Activated naive CD4-positive, alpha-beta T cell treated with anti-CD3 and anti-CD28 coated beads for 36 hours (primary cell): ENCODE measurements at places on chromosomes 4 and X. TPM values are rescaled to one million over a fixed set of nuclear protein-coding genes. Genes with fewer than 3 reads are reported as not detected.
A peak's percentile ranks its signal among the peaks of the same experiment; 100 is the strongest.

DNA sequence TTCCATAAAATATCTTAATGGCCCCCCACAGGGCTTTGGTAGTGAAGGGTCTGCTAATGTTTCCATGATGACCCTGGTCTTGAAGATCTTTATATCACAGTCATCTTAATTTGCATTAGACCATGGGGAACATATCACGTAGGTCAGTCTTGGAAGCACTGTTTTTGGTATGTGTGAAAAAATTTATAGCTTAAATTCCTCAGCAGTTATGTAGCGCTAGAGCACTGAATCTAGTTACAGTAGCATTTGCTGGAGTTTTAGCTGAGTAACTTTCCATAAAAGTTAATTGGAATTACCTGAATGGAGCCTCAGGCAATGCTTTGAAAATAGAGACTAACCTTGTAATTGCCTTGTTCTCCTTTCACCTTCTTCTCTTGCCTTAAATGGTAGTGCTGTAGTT lies 648.8 kb downstream of the IQCM start:
- peaks cover 2% of the 10 kb centered on the region for H3K27me3 ChIP-seq
- no peak overlapping the region for H3K4me3 ChIP-seq
- H3K4me1 ChIP-seq = no peaks in the 10 kb centered on the region
- DNase-seq = no peak
- no peaks in the 10 kb centered on the region for H3K36me3 ChIP-seq
- H3K27ac ChIP-seq = no peak overlapping the region

The PGAM4 gene
- total RNA-seq = 0.86 TPM

DNA sequence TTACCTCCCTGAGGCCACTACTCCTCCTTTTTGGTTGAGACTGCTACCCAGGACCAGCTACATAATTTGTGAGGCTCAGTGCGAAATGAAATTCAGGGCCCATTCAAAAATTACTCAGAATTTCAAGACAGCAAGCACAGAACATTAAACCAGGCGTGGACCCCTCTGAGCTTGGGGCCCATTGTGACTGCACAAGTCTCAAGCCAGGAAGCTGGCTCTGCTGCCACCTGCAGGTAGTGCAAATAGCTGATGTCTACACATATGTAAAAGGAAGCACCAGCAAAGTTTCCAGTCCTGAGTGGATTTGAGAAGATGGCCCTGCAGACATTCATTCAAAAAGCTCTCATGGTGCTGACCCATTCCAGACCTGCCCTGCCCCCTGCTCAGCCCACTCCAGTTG lies 213.4 kb upstream of the LNX1 start:
- DNase-seq = peak; percentile 45
- H3K27ac ChIP-seq = no peak overlapping the region
- H3K27me3 ChIP-seq = peaks cover 2% of the 10 kb centered on the region
- H3K4me1 ChIP-seq = no peaks in the 10 kb centered on the region

The IBSP gene
- total RNA-seq = not detected

- peaks cover 13% of the 10 kb centered on the region for H3K36me3 ChIP-seq
- H3K27me3 ChIP-seq = no peaks in the 10 kb centered on the region
- no peak overlapping the region for H3K27ac ChIP-seq
- no peak overlapping the region for H3K4me3 ChIP-seq
Measured at GRCh38 chrX:118545510-118545909, 49.9 kb downstream of the DOCK11 start.

The BANK1 gene
- 0.17 TPM for total RNA-seq

GRCh38 chr4:67104145-67104544 lies 441.2 kb downstream of the CENPC start:
- DNase-seq = no peak
- H3K27me3 ChIP-seq = peaks cover 3% of the 10 kb centered on the region
- no peak overlapping the region for H3K27ac ChIP-seq
- no peaks in the 10 kb centered on the region for H3K36me3 ChIP-seq
- H3K4me3 ChIP-seq = no peak overlapping the region

GRCh38 chr4:73865431-73866096 lies 3.6 kb upstream of the CXCL1 start:
- DNase-seq = no peak
- H3K27me3 ChIP-seq = peaks cover 22% of the 10 kb centered on the region
- H3K36me3 ChIP-seq = no peaks in the 10 kb centered on the region
- no peak overlapping the region for H3K4me3 ChIP-seq
- H3K27ac ChIP-seq = no peak overlapping the region

DNA sequence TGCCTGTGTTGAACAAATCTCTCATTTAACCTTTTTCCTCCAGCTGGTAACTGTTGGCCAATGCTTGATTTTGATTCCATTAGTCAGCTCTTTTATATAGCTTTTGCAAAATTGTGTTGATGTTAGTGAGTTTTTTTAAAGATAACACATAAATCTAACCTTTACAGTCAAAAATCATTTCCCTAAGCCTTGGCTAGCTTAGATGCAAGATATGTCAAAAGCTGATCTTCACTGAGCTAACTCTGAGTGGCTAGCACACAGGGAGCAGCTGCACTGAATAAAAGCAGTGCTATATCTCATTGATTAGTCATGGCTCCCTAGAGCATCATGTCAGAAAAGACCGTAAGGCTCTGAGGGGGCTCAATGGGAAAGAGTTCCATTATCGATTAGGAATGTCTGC lies 78.7 kb downstream of the PPARGC1A start:
- H3K27me3 ChIP-seq = no peaks in the 10 kb centered on the region
- DNase-seq = no peak
- no peak overlapping the region for H3K27ac ChIP-seq
- no peak overlapping the region for H3K4me3 ChIP-seq
- H3K4me1 ChIP-seq = no peaks in the 10 kb centered on the region
- no peaks in the 10 kb centered on the region for H3K36me3 ChIP-seq

GRCh38 chr4:123898946-123899666 lies 502.5 kb downstream of the SPRY1 start:
- no peak for DNase-seq
- H3K27me3 ChIP-seq = no peaks in the 10 kb centered on the region
- H3K4me3 ChIP-seq = no peak overlapping the region
- H3K27ac ChIP-seq = no peak overlapping the region
- H3K4me1 ChIP-seq = no peaks in the 10 kb centered on the region

- H3K4me3 ChIP-seq = no peak overlapping the region
- H3K36me3 ChIP-seq = no peaks in the 10 kb centered on the region
- DNase-seq = no peak
- H3K27ac ChIP-seq = no peak overlapping the region
Measured at GRCh38 chr4:151537687-151538086, 128.7 kb downstream of the FHIP1A start.

The SOX3 gene
- total RNA-seq = not detected

DNA sequence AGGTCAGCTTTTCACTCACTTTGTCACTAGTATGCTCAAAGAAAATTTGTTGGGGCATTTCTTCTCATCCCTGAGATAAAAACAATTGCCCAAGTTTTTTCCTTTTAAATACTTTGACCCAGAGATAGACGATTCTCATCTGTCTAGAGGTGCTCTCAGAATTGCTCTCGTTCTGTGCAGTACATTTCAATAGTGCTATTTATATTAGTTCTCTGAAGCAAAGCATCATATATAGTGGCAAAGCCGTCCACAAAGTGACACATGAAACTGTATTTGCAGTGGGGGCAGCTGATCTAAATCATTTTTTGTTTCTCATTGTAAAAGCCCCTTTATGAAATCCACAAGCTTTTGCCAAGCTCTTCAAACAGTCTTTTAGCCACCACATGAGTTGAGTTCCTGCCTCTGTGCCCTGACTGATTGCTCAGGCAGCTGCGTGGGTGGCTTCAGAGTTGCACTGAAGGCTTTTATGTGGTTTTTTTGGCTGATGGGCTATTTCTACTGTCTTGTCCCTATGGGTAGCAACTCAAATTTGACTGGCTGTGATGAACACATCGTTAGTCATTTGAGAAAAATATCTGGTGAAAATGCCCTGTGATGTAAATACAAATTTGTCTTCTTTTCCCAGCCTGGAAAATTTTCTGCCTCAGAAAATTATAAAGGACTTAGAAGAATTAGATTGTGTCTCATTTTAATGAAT lies 119.1 kb upstream of the OTUD4 start:
- peak; percentile 88 for DNase-seq
- no peak overlapping the region for H3K4me3 ChIP-seq
- H3K27me3 ChIP-seq = peaks cover 9% of the 10 kb centered on the region
- peaks cover 23% of the 10 kb centered on the region for H3K4me1 ChIP-seq

The ATP1B4 gene
- not detected for total RNA-seq

DNA sequence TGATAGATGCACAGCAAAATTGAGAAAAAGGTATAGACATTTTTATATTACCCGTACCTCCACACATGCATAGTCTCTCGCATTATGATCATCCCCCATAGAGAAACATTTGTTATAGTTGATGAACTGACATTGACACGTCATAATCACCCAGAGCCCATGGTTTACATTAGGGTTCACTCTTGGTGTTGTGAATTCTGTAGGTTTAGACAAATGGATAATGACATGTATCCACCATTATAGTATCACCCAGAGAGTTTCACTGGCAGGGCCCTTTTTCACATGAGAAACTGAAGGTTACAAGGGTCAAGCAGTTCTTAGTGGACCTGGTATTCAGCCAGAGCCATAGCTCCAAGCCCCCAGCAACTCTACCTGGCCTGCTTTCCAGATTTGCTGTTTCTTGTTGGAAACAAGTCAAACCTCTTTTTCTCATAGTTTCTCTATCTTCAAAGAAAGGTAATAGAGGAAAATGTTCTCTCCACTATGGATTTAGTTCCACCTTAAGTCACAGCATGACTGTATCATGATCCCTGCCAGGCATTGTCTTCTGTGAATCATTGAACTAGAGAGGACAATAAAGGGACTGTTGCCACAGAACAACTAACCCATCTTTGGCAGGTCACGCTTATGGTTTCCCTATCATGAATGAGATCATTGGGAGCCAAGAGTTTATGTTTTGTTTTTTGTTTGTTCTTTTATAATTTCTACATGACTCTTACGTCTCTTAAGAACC lies 64.0 kb downstream of the HHIP start:
- no peaks in the 10 kb centered on the region for H3K36me3 ChIP-seq
- H3K27me3 ChIP-seq = no peaks in the 10 kb centered on the region
- H3K4me3 ChIP-seq = no peak overlapping the region
- H3K27ac ChIP-seq = no peak overlapping the region

The PNMA5 gene
- not detected for total RNA-seq

- H3K4me3 ChIP-seq = no peak overlapping the region
- DNase-seq = no peak
- no peak overlapping the region for H3K27ac ChIP-seq
- H3K4me1 ChIP-seq = no peaks in the 10 kb centered on the region
- no peaks in the 10 kb centered on the region for H3K36me3 ChIP-seq
- no peaks in the 10 kb centered on the region for H3K27me3 ChIP-seq
Measured at GRCh38 chr4:171622729-171623128, 190.5 kb upstream of the GALNTL6 start.

GRCh38 chr4:173280998-173281397 lies 53.2 kb downstream of the HMGB2 start:
- no peak overlapping the region for H3K27ac ChIP-seq
- H3K36me3 ChIP-seq = peaks cover 24% of the 10 kb centered on the region
- no peaks in the 10 kb centered on the region for H3K4me1 ChIP-seq
- H3K4me3 ChIP-seq = no peak overlapping the region
- DNase-seq = no peak

GRCh38 chr4:53101191-53101581 lies 239.1 kb downstream of the RASL11B start:
- H3K27ac ChIP-seq = peak overlapping the region; percentile 55
- no peak overlapping the region for H3K4me3 ChIP-seq
- H3K4me1 ChIP-seq = peaks cover 13% of the 10 kb centered on the region
- no peaks in the 10 kb centered on the region for H3K27me3 ChIP-seq
- peaks cover 44% of the 10 kb centered on the region for H3K36me3 ChIP-seq

DNA sequence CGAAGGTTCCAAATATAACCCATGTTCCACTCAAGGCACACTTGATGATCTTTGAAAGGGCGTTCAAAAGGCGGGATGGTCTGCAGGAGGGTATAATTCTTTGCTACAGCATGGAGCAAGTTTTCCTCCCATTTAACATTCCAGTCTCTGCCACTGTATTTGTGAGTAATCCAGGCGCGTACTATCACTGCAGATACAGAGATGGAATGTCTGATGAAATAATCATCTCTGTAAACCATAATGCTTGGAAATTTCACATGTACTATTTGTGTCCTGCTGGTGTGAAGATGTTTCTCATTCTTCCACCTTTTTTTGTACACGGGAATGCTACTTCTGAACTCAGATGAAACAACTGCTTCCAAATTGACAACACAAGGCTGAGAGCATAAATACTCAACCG lies 15.5 kb downstream of the SEL1L3 start:
- no peaks in the 10 kb centered on the region for H3K27me3 ChIP-seq
- H3K27ac ChIP-seq = no peak overlapping the region
- H3K36me3 ChIP-seq = peaks cover 14% of the 10 kb centered on the region
- H3K4me3 ChIP-seq = no peak overlapping the region

The PABPC4L gene
- total RNA-seq = not detected

- DNase-seq = peak; percentile 91
- H3K27ac ChIP-seq = peak overlapping the region; percentile 60
- H3K4me1 ChIP-seq = peaks cover 18% of the 10 kb centered on the region
- peak overlapping the region; percentile 52 for H3K4me3 ChIP-seq
Measured at GRCh38 chr4:139266583-139267257, 13.3 kb downstream of the MGARP start.

The LRAT gene
- not detected for total RNA-seq

The ZFP92 gene
- 0.59 TPM for total RNA-seq

The GAGE12H gene
- not detected for total RNA-seq

- H3K27ac ChIP-seq = no peak overlapping the region
- no peaks in the 10 kb centered on the region for H3K27me3 ChIP-seq
- no peak for DNase-seq
- no peaks in the 10 kb centered on the region for H3K36me3 ChIP-seq
- H3K4me3 ChIP-seq = no peak overlapping the region
- no peaks in the 10 kb centered on the region for H3K4me1 ChIP-seq
Measured at GRCh38 chrX:68917799-68918198, 89.0 kb downstream of the EFNB1 start.

DNA sequence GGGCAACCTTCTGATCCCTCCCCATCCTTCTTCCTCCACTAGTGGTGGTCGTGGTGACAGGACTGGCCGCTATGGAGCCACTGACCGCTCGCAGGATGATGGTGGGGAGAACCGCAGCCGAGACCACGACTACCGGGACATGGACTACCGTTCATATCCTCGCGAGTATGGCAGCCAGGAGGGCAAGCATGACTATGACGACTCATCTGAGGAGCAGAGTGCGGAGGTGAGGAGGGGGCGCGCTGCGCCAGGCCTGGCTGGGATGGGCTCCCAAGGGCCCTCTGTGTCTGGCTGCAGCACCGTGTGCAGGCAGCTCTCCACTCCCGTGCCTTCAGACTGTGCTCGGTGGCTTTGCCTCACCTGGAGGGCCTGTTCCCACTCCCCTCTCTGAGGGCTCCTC lies 24.3 kb downstream of the RBM10 start:
- H3K4me1 ChIP-seq = peaks cover 3% of the 10 kb centered on the region
- DNase-seq = no peak
- H3K36me3 ChIP-seq = peaks cover 9% of the 10 kb centered on the region
- no peak overlapping the region for H3K4me3 ChIP-seq
- no peak overlapping the region for H3K27ac ChIP-seq
- no peaks in the 10 kb centered on the region for H3K27me3 ChIP-seq
